Stimulated activated CD4-positive, alpha-beta T cell treated with anti-CD3 and anti-CD28 coated beads, Interleukin-4, amount 100 ng/mL, for 4 hours (primary cell): ENCODE measurements at places on chromosomes 5 and 9.
A peak's percentile ranks its signal among the peaks of the same experiment; 100 is the strongest.

DNA sequence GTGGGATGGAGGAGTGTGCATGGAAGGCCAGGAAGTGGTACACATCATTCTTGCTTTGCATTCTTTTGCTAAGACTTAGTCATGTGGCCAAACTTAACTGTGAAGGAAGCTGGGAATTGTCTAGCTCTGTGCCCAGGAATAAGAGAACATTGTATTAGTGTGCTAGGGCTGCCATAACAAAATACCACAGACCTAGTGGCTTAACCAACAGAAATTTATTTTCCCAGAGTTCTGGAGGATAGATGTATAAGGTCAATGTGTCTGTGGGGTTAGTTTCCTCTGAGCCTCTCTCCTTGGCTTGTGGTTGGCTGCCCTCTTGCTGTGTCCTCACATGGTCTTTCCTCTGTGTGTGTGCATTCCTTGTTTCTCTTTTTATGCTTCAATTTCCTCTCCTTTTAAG, 32.4 kb downstream of the NNT start:
- no peak for DNase-seq

DNA sequence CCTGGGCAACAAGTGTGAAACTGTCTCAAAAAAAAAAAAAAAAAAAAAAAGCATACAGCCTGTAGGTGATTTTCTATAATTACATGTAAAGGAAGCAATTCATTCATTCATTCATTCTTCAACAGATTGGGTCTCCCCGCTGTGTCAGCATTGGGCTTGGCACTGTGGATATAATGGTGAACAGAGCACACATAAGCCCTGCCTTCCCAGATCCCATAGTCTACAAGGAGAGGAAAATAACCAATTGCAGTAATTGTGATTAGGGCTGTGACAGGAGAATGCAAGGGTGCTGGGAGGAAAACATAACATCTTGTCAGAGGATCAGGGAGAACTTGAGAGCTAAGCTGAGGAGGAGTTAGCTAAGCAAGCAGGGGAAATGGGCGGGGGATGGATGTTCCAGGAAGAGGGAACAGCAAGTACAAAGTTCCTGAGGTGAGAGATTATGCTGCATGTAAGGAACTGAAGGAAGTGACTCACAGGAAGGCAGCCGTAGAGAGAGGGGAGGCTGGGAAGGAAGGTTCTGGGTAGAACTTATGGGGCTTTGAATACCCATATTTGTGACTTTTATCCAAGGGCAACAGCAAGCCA, 24.0 kb upstream of the KLF9 start:
- DNase-seq = no peak

- no peak for DNase-seq
Observed at GRCh38 chr5:141958546-141959172, 657 bp upstream of the PCDH12 start.

- peak; percentile 78 for DNase-seq
Observed at GRCh38 chr9:37528652-37529471, 43.1 kb downstream of the POLR1E start.

- DNase-seq = no peak
Observed at GRCh38 chr5:109143031-109143430, 266.7 kb downstream of the PJA2 start.

- no peak for DNase-seq
Observed at GRCh38 chr5:75366787-75367186, 29.8 kb downstream of the HMGCR start.

GRCh38 chr5:1209896-1210776, 8.7 kb downstream of the SLC6A19 start:
- no peak for DNase-seq

DNA sequence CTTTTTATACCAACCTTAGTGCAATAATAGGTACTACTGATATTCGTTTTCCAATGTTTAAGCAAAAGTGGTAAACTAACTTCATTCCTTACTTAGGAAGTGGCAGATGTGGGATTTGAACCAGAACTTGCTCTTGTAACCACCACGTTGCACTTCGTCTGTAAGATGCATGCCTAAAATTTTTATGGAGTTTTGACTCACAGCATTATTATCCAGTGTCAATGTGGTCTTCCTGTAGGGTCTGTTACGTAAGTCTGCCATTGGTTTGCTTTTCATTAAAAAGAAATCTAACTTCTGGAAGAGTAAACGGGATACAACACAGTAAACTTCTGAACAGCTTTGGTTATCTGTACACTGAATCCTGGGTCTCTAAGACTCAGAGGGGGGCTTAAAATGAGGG, 521.0 kb upstream of the WWC1 start:
- DNase-seq = no peak

GRCh38 chr9:134340475-134341160, 14.4 kb downstream of the RXRA start:
- DNase-seq = no peak

DNA sequence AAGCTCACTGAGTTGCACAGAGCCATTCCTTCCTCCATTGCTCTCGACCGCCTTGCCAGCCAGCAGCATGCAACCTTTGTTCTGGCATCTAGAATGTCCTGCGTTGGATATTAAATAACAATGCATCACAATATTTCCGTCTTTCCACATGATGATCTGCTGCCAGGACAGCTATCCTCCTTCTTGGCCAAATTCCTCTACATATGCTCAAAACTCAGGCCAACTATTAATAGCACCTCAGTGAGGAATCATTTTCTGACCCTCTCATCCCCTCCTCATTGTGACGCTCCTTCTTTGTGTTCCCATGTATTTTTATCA, 128.6 kb downstream of the MYO10 start:
- no peak for DNase-seq

DNA sequence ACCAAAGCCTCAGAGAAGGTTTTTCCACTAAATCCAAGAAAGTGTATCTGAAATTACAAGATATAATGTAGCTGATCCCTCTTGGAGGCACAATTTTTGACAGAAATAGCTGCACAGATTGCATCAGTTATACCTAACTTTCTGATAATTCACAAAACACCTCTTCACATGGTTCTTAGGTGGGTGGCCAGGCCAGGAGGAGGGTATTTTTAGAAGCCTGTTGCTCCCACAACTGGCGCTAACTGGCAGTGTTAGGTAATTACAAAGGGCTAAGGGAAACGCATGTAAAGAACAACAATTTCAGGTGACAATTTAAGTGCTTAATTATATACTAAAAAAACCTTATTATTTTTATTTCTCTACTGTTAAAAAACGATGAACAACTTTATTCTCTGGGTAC, 247.9 kb downstream of the BNC2 start:
- no peak for DNase-seq

DNA sequence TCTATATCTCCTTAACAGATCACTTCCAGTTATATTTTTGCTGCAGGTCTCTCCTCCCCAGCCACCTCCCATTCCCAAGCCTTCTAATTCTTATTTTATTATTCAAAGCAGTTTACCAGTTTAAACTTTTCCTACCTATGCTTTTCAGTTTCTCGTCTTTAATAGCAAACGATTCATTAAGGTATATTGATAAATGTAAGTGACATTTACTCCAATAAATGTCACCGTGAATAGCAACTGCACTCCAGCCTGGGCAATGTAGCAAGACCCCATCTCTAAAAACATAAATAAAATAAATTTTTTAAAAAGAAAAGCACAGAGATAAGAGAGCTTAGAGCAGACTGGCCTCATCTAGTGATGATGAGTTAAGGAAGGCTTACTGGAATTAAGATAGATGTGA, 42.6 kb downstream of the ARRDC3 start:
- no peak for DNase-seq

DNA sequence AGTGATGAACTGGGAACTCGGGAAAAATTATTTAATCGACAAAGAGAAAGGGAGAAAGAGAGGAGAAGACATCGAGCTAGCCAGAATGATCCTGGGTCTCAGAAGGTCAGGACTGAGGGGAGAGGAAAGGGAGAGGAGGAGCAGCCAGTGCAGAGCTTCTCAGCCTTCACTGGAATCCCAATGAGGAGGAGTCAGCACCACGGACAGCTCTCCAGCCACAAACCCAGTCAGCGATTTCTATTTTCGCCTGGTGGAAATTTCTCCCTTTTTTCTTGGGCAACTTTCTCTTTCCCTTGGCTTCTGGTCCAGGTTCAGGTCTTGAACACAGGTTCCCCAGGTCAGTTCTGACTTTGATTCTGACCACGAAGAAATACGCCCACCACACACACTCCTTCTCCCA, 1.6 kb upstream of the BRINP1 start:
- no peak for DNase-seq

DNA sequence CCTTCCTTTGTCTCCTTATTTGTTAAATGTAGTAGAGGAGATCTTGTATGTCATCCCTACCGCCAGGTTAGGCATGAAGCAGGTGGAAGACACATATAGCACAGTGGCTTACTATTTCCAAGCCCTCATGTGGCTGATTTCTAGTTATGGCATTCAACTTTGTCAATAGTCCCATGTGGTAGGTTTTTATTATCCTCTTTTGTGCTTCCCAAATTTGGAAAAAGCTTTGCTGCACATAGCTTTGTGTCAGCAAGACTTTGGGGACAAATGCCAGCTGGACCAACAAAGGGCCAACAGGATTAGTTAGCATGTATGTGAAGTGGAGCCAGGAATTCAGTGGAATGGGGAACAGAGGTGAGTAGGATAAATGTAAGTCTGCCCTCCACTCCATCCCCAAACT, 276.3 kb downstream of the PSAT1 start:
- DNase-seq = no peak

DNA sequence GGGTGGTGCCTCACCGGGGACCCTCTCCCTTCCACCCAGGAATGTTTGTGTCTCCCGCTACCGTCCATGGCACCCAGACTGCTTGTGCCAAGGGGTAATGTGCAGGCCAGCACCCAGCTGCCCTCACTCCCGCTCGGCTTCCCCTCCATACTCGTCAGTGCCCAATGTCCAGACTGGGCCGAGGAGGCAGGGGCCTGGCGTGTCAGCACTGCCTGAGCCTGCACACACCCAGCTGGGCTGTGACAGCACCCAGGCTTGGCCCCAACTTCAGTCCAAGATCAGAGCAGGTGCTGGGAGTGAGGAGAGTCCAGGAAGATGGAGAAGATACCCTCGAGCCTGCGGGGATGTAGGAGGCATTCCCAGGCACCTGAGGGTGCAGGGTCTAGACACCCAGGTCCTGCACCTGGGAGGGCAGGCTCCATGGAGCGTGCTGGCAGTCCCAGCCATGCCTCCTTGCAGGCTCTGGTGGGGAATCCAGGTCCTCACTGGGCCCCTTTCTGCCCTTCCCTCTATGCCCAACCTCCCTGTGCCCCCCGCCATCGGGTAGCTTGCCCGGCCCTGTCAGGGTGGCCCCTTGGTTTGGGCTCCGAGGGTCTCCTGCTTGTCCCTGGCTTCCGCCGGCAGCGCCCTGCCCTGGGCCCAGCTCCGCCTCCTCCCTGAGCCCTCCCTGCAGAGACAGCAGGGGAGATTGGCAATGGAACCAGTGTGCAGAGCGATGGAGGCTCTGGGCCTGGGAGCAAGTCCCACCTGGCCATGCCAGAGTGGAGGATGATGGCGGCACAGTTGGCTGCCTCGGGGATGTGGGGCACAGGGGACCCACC, 250.8 kb upstream of the EDIL3 start:
- no peak for DNase-seq

- no peak for DNase-seq
Observed at GRCh38 chr9:27206041-27206440, 90.9 kb downstream of the EQTN start.

- DNase-seq = no peak
Observed at GRCh38 chr5:43839218-43839617, 236.2 kb downstream of the NNT start.

DNA sequence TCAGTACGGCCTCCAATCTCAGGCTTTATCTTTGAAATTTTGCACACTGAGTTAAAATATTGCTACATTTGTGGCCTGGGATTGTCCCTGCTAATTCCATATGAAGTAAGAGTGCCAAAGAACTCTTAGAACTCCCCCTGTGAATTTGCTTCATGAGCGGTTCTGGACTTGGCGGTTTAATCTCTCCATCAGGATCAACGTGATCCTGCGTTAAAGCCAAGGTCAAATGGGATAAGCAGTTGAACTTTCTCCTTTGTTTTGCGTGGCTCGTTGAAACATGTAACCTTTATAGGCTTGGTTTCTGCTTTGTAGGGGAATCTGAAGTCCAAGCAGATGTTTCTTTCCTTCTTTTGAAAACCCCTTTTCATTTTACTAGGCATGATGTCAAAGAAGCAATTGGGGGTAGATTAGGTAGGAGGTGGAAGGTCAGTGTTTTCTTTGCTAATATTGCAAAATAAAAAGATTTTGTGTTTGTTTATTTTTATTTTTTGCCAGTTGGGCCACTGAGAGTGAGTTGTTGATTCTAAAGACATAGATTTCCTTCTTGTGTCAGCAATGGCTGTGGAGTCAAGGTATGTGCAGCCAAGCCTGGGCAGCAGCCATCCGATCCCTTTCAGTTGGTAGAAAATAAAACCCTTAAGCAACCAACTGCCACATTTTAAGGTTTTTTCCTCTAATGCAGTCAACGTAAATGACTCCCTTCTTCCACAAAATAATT, 390.8 kb downstream of the NNT start:
- no peak for DNase-seq

- DNase-seq = peak; percentile 4
Observed at GRCh38 chr9:19409401-19410194, 789 bp downstream of the ACER2 start.
